ENCODE measurements at places on chromosomes 1 and 21. TPM values are rescaled to one million over a fixed set of nuclear protein-coding genes. Genes with fewer than 3 reads are reported as not detected.

ARHGAP30 gene
- 2.3 TPM for polyA plus RNA-seq

LPAR3 gene
- 1.1 TPM for polyA plus RNA-seq

DNA sequence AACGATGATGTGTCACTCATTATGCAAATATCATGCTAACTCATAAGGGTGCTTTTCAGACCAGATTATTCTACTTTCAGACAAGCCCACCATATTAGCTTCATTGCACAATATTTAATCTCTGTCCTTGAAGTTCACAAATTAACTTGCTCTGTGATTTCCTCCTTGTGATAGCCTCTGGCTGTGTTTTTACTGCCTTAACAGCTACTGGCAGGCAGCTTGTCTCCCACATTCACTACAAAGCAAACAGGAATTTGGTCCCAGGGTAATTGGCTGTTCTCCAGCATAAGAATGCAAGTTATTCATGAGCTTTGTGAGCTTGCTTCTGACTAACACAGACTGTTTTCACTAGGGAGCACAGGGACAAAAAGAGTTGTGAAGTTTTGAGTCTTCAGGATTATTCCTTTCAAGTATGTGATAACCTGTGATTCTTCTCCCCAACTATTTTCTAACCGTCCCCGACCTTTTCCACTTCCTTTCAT, 87.9 kb upstream of the HMCN1 start:
- DNase-seq, result peak; percentile 93

DNA sequence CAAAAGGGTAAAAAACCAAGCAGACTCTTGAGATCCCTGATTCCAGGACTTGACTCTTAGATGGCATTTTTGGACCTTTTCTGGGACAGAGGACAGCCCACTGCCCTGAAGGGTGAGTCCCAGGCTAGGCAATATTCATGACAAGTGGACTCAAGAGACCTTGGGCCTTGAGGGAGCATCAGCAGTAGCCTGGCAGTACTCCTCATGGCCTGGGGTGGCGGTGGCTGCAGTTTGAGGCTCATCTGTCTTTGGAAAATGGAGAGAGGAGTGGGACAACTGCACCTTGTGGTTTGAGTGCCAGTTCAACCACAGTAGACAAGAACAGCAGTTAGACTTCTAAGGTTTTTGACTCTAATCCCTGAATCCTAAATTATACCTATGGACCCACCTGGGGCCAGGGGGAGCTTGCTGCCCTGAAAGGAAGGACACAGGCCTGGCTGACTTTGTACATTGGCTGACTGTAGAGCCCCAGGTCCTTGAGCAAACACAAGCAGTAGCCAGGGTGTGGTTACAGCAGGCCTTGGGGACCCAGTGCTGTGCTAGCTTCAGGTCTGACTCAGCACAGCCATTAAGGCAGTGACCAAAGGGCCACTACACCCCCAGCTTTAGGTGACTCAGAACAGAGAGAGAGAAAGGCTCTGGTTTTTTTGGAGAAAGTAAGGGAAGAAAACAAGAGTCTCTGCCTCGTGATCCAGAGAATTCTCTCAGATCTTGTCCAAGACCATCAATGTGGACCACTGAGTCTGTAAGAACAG, 1023.2 kb downstream of the KCNT2 start:
- DNase-seq, result no peak

DNA sequence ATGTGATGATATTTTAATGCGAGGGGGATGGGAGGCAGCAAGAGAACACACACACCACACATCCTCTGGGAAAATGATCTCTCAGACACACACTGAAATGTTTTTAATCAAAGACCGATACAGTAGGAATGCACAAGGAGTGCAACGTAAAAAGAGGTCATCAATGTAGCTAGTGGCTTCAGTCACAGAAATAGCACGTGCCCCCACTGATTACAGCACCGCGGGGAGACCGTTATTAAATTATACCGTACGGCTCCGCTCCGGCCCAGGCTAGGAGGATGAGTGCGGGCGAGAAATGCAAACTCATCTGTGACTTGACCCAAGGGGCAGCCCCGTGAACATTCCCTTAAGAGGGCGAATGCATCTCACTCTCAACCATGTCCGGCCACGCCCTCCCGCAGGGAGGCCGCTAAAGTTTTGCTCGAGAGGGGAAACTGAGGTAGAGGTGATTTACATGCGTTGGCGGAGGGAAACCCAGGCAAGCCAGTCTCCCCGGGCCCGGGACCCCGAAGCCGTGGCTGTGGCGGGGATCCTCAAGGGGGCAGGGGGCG, 552 bp downstream of the UBR4 start:
- no peak for DNase-seq

GRCh38 chr1:203089651-203090045, 3.8 kb upstream of the MYOG start:
- DNase-seq, result no peak

GRCh38 chr21:44508426-44508710, 31.6 kb downstream of the KRTAP10-1 start:
- DNase-seq, result no peak

- DNase-seq, result no peak
These were observed 24.4 kb upstream of the RGS2 start for GRCh38 chr1:192784397-192784796.

GRCh38 chr1:118627435-118627834, 360.7 kb downstream of the TBX15 start:
- DNase-seq, result no peak

- no peak for DNase-seq
These were observed 11.8 kb downstream of the TP53BP2 start for GRCh38 chr1:223833948-223834347.

GRCh38 chr1:15065736-15066135, 87.8 kb upstream of the TMEM51 start:
- DNase-seq, result no peak

DNA sequence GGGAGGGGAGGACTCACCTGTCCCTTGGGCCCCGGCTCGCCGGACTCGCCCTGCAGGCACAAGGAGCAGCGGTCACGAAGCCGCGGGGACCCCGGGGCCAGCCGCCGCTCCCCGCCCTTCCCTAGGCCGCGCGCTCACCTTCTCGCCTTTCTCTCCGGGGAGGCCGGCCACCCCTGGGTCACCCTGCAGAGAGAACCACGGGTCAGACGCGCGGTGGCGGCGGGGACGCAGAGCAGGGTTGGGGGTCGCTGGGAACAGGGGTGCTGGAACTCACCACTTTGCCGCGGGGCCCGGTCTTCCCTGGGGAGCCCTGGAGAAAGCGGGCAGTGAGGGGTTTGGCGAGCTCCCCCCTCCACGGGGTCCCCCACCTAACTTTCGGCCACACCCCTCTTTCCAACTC, 13.3 kb downstream of the COL9A2 start:
- no peak for DNase-seq

DNA sequence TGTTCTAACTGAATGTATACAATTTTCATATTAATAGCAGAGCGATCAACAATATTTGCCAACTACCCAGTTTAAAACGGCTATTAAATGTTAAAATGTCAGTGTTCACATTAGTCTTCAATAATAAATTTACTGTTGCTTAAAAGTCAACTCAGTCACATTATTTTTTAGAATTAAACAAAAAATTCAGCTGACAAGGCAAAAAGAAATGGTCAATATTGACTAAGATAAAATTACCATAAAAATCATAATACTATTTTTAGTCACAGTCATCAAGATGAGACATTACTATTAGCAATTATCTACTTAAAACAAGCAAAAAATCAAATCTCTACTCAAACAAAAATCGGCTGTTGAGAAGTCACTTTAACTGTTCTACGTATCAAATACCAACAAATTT, 1.5 kb downstream of the ANKRD13C start:
- DNase-seq, result no peak

DNA sequence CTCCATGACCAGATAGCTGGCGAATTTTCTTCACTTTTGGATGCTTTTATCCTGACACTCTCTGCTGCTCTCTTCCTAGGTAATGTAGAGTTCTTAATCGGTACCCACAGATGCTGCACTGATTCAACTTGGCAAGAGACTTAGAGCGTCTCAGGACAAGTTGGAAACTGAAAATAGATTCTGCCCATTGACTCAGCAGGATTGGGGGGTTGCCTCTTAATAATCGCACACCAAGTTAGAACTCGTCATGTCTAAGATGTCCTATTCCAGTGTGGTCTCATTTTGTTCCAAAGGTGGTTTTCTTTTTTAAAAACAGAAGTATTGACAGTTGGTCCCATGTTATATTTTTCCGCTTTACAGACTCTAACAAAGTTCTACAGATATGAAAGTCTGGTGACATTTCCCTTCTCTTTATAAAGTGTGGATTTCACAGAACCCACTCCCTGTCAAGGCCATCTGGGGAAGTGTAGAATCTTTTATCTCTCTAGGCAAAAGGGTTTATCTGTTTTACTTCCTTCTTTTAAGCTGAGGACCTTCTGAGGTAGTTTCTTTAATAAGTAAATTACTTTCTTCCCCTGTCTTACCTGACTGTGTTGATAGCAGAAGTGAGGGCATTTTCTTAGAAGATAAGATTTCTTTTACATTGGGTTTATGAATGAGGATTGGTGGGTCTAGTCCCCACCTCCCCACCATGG, 12.1 kb upstream of the DIPK1A start:
- DNase-seq, result no peak

- no peak for DNase-seq
These were observed 57.9 kb upstream of the SSBP3 start for GRCh38 chr1:54464031-54464476.
